ENCODE measurements at places on chromosomes 12 and 14. TPM values are rescaled to one million over a fixed set of nuclear protein-coding genes. Genes with fewer than 3 reads are reported as not detected.

The VRTN gene
- total RNA-seq = not detected

The ESPL1 gene
- 35.1 TPM for total RNA-seq

GRCh38 chr14:98280436-98280835 lies 991.6 kb downstream of the BCL11B start:
- no peak for DNase-seq

DNA sequence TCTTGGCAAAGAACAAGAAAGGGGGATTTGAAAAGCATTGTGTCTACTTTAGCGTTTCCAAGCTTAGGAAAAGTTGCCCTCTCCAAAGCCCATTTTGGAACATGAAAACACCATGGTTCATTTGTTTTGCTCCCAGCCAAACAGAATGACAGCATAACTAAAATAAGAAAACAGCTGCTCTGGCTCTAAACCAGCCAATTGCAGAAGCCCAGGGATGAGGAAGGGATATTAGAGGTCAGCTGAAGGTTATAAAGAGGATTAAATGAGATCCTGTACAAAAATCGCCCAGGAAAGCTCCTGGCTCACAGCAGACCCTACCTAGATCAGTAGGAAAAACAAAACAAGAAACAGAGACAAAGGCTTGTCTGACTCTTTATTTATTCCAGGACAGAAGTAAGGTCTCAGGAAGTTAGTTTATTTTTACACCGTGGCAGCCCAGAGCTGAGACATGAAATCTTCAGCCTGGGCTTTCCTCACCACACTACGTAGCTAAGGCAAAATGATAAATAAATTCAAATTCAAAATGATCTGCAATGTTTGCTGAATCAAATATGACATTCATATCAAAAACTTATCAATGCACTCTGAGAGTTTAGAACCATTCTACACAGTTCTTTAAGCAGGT lies 25.9 kb downstream of the SPX start:
- DNase-seq = no peak

DNA sequence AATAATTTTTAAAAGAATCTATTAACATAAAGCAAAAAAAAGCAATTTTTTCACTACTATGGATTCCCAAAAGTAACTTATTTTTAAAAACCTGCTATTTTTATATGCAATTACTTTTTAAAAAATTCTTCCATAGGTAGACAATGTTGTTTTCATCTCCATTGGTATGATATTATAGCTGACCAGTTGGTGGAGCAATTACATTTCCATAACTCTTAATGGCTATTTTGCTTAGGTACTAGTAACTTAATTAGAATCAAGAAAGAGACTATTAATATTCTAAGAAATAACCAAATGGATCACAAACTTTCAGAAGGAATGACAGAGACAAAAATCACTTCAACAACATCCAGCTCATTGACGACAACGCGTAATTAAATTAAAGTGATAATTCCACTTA lies 64.7 kb upstream of the PTCSC3 start:
- no peak for DNase-seq

The SEC23A gene
- total RNA-seq = 64.0 TPM

The KCNC2 gene
- 2.5 TPM for total RNA-seq

Measured in type B pancreatic cell (in vitro differentiated cells).